ENCODE measurements at places on chromosomes 16 and 17.

DNA sequence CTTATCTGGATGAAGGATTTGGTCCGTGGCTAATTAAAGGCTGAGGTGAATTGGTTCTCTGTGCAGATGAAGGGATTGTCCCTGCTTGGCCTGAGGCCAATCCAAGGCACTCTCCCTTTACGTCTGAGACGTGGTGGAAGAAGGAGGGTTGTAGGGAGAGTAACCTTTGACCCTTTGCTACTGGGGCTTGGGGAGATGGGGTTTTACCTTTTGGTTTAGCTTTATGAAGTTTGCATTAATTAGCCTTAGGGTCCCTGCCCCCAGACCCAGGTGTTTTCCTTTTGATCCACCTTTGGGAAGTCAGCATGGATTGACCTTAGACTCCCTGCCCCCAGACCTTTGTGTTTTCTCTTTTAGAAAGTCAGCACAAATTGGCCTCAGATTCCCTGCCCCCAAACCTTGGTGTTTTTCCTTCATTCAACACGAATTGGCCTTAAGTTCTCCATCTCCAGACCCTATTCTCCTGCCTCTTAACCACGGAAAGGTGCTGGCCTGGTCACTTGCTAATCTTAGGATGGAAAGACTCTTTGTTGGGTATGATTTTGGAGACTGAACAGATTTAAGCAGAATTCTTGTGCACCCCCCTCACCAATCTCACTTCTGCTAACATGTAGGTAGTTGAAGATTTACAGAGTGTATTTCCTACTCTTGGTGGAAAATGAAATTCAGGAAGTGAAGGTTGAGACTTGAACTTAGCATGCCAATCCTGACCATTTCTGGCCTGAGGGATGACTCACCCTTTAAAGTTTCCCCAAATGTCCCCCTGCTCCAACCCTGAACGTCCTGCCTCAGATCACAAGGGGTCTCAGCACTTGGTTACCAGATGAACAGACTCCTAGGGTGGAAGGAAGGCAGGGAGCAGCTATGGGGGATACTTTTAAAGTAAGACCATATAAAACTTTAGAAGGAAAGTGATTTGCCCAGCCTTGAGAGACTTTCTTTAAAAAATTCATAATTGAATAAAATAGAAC lies 23.1 kb upstream of the MMD start:
- no peak for DNase-seq

- DNase-seq: no peak
These were observed 253.7 kb downstream of the TOX3 start for GRCh38 chr16:52293204-52293603.

DNA sequence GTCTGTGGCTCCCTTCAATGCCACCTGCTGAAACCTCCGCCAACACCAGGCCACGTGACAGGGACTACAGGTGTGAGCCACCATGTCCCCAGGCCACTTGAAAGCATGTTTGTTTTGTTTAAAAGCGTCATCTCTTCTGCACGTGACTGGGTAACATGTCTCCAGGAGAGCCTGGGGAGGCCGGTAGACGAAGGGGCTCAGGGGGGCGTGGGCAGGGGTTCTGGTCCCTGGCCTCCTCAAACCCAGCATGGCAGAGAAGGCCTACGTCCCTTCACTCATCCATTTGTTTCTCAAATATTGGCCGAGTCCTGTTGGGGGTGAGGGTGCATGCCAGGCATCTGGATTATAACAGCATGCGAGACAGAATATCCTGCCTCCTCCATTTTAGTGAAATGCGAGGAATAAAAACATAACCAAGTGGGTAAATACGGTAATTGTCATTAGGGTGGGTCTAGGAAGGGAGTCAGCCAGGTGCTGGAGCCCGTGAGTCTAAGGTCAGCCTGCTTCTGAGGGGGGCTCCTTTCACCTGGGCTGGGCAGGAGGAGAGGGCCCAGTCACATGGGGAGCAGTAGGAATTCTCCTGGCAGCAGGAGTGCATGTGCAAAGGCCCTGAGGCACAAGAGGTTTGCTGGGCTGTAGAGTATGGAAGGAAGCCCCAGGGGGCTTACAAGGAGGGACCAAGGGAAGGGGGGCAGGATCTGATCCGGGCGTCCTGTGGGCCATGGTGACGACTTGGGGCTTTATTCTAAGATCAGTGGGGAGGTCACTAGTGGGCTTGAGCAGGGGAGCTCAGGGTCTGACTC lies 26.8 kb upstream of the CIBAR2 start:
- DNase-seq: no peak

DNA sequence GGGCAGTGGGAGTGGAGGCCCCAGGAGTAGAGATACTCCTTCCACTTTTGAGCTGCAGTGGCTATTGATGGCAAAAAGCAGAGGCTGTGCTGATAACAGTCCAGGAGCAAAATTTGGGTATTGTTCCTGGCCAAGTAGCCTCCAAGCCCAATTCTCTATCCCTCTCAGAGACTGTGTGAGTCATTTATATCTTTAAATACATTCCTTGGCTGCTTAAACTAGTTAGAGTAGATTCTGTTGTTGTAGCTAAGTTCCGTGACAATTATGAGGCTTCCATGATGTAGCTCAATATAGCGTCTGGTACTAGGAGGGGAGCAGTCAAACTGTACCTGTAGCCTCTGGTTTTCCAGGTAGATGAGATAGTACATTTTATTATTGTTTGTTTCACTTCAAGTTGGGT lies 19.9 kb upstream of the UBE2G1 start:
- DNase-seq: no peak

DNA sequence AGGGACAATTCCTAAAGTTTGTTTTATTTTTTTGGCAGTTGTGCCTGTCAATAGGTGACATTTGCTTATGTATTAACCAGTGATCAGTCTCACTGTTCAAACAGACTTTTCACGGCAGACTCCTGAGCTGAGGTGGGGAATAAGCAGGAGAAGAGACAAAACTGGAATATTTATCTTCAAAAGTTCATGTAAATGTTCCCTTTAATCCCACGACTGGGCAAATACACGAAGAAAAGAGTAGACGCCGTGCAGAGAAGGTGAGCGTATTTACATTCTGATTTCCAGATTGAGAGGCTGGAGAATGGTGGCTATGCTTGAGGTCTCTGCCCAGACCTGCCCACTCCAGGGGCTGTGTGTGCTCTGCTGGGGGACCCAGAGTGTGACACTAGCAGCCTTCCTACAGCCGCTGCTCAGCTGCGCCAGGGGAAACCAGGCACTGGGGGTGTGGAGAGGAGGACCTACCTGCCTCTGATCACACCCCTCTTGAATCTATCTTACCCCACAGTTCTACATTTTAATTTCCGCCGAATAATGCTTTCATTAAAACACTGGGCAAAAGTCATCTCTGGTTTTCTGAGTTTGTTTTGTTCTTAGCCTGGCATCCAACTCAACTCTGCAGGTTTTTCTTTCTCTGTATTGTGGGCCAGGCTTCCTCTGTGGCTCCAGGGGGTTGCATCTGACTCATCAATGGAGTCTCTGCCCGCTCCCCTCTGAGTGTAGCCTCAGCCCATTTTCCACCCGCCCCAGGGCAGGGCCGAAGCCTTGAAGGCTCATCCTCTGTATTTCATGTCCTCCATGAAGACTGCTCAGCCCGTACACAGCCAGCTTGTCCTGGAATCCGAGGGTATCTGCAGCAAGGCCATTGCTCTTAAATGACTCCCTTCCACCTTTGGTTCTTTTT lies 237.1 kb downstream of the NTN1 start:
- no peak for DNase-seq

- DNase-seq: no peak
These were observed 15.9 kb downstream of the KPNB1 start for GRCh38 chr17:47665655-47666054.
